Activated CD8-positive, alpha-beta T cell treated with anti-CD3 and anti-CD28 coated beads for 36 hours (primary cell): ENCODE measurements at places on chromosomes 12 and 14. TPM values are rescaled to one million over a fixed set of nuclear protein-coding genes. Genes with fewer than 3 reads are reported as not detected.

- H3K4me1 ChIP-seq = no peaks in the 10 kb centered on the region
- H3K4me3 ChIP-seq = no peak overlapping the region
- no peaks in the 10 kb centered on the region for H3K36me3 ChIP-seq
- no peak for DNase-seq
- peaks cover 17% of the 10 kb centered on the region for H3K27me3 ChIP-seq
These were observed 26.4 kb upstream of the DICER1 start for GRCh38 chr14:95183532-95184412.

- H3K27me3 ChIP-seq = peaks cover under 1% of the 10 kb centered on the region
- peak overlapping the region; percentile 84 for H3K27ac ChIP-seq
- no peaks in the 10 kb centered on the region for H3K36me3 ChIP-seq
- H3K4me3 ChIP-seq = peak overlapping the region; percentile 10
- peaks cover 51% of the 10 kb centered on the region for H3K4me1 ChIP-seq
- DNase-seq = no peak
These were observed 1.1 kb upstream of the SOAT2 start for GRCh38 chr12:53101931-53102781.

- H3K4me3 ChIP-seq = no peak overlapping the region
- H3K36me3 ChIP-seq = peaks cover 20% of the 10 kb centered on the region
- no peaks in the 10 kb centered on the region for H3K27me3 ChIP-seq
- H3K27ac ChIP-seq = peak overlapping the region; percentile 58
- peaks cover 8% of the 10 kb centered on the region for H3K4me1 ChIP-seq
These were observed 94.5 kb downstream of the DNAI7 start for GRCh38 chr12:25100194-25101091.

DNA sequence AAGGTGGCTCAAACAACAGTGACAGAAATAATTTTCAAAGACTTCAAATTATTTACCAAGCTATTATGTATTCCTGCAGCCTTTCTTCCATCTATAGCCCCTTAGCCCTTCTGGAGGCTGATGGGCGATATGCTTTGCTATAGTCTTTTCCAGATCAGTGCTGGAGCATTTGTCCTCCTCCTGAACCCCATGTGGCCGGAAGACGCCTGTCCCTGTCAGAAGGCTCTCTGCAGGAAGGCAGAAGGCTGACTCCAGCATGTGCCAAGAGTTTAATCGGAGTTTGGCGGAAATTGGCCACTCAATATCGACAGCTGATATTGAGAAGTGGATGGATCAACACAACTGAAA is 49.3 kb upstream of the MAX start:
- H3K36me3 ChIP-seq = no peaks in the 10 kb centered on the region
- H3K4me1 ChIP-seq = no peaks in the 10 kb centered on the region
- no peak overlapping the region for H3K4me3 ChIP-seq
- H3K27ac ChIP-seq = no peak overlapping the region
- H3K27me3 ChIP-seq = peaks cover 2% of the 10 kb centered on the region
- DNase-seq = no peak

DNA sequence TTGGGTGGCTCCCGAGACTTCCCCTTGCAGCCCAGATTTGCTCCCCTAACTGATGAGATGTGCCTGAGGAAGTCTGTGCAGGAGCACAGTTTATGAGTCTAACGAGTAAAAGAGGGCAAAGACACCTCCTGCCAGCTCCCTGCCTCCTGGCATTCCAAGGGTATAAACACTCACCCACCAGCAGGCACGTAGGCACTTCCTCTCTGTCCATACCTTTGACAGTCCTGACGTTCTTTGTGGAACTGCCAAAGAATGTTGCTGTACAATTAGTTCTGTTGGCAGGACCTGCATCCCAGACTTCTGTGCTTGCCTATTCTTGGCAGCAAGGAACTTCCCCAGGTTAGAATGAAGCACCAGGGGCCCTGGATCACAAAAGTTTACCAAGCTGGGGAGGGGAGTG is 889.3 kb downstream of the BCL11B start:
- H3K4me1 ChIP-seq = no peaks in the 10 kb centered on the region
- no peaks in the 10 kb centered on the region for H3K27me3 ChIP-seq
- no peaks in the 10 kb centered on the region for H3K36me3 ChIP-seq
- no peak for DNase-seq
- no peak overlapping the region for H3K27ac ChIP-seq
- H3K4me3 ChIP-seq = no peak overlapping the region

- no peak overlapping the region for H3K4me3 ChIP-seq
- peak; percentile 37 for DNase-seq
- no peaks in the 10 kb centered on the region for H3K36me3 ChIP-seq
- no peak overlapping the region for H3K27ac ChIP-seq
- peaks cover 6% of the 10 kb centered on the region for H3K27me3 ChIP-seq
These were observed 19.1 kb downstream of the TUNAR start for GRCh38 chr14:95895720-95896119.

The OR10A7 gene
- not detected for total RNA-seq

The LPAR5 gene
- 8.1 TPM for total RNA-seq

The CCDC198 gene
- not detected for total RNA-seq

The PPP1R1A gene
- not detected for total RNA-seq

The FAM90A1 gene
- total RNA-seq = 0.27 TPM
